Right ventricle myocardium inferior (tissue), 1 donor: ENCODE measurements at places on chromosomes 3 and 15. TPM values are rescaled to one million over a fixed set of nuclear protein-coding genes. Genes with fewer than 3 reads are reported as not detected.

DNA sequence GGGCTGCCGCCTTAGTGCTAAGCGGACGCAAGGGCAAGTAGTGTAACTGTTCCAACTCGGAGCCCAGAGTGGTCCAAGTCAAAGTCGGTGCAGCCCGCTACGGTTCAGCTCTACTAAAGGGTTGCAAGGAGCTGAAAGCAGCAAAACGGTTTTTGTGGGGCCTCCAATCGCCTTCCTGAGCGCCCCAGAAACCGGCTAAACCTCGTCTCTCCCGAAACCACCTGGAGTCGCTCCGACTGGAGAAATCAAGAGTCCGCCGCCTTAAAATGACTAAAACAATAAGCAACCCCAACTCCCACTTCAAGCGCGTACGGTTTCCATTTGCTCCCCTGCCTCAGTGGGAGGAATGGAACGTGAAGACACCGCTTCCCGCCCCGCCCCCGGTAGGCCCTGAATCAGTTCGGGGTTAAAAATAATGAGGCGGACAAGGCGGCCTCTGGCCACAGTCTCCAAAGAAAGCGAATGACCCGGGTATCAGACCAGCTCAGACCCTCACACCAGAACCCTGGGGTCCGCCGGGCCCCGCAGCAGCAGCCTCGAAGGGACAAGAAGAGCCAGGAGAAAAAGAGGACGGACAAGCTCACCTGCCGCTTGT, 401 bp downstream of the SEC11A start:
- DNase-seq, result no peak

DNA sequence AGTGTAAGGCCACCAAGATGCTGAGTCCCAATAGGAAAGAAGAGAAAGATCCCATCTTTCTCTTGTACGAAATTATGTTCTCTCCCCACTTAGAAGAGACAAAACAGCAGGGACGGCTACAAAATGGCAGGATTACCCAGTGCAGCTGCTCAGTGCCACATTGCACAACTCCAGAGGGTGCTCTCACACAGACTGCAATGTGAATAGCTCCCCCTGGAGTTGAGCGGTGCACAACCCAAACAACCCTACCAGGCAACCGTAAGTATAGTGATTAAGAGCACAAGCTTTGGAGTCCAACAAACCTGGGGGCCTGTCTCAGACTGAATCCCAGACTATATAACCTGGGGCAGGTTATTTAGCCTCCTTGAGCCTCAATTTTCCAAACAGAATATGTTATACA, 3.1 kb upstream of the BHLHE40 start:
- no peak for DNase-seq

- no peak for DNase-seq
These were observed 18.0 kb downstream of the ETV5 start for GRCh38 chr3:186090901-186091300.

DNA sequence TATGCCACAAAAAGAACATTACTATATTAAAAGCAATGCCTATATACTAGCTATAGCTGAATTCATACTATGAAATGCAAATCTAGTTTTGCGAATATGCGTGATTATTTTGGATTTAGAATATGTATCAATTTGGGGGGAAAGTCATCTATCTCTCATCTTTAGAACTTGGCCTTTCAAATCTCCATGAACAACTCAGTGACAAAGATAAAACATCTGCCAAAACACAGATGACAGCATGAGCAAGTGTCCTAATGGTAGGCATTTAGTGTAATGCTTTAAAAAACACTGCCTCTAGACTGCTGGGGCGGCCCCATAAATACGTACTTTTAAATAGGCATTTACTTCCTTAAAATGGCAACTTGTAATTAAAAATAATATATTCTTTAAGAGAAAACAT, 2.7 kb downstream of the CD47 start:
- no peak for DNase-seq

DNA sequence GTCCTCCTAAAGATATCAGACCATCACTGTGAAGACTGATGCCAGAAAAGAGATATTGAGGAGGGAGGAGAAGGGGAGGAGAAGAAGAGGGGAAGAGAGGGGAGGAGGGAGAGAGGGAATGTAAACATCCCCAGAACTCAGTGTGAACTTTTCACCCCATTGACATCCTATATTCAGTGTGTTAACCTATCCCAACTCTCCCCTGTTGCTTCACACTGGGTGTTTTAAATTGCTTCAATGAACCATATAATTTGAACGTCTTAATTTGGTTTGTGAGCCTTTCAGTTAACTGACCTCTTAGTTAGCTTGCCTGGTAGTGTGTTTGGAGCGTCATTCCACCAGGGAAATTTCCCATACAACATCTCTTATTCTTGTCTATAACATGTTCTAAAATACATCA, 29.8 kb upstream of the PTPRG start:
- no peak for DNase-seq

DNA sequence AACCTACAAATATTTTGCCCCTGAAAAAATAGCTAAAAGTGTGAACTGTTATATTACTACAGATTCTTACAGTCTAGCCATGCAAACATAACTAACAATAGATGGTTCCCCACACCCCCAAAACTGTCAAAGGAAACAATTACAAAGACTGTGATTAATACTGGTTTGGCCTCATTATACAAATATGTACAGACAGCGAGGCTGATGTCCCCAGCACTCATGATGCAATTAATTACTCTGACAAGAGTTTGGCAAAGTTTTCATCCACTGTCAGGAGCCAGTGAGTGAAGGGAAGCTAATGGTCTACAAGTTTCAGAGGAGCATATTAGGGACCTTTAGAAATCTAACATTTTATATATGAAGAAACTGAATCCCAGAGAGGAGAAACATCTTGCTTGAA, 61.0 kb downstream of the HMG20A start:
- no peak for DNase-seq

DNA sequence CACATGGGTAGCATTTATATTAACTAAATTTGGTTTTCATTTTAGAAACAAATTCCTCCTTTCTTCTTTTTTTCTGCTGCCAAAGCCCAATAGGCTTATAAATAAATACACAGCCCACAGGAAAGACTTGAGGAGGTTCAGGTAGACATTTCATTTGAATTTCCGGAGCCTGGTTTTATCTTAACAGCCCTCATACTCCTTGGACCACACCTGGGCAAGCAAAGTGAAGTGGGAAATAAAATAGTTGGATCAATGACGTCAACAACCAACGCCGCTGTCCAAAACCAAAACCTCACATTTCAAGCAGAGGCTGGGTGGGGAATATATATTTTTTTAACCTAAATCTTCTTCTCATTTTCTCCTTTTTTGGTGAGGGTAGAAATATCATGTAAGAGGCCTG, 53.2 kb downstream of the RFTN1 start:
- DNase-seq, result no peak

- DNase-seq, result no peak
These were observed 36.1 kb upstream of the MYO5C start for GRCh38 chr15:52331490-52332240.

DNA sequence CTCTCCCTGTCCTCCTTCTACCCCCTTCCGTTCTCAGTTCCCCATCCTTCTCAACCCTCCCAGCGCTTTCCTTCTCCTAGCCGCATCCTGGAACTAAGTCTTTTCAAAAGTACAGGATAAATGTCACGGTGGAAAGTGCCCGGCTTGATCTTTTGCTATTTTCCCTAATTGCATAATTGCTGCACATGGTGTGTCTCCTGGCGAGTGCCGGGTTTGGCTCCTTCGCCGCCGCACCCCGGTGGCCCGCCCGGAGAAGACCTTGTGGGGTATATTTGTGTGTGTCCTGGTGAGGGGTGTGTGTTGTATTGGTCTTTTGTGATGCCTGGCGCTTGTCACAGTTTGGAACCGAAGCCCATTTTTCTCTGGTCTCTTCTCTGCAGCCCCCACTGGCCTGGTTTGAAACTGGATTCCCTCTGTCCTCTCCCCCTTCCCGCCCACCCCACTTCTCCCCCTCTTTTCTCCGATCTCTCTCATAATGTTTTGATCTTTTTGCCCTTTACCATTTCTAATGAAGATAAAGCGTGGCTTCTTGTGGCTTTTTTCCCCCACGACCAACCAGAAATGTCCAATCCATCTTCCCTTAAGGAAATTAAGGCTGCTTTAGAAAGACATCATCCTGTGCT, 692 bp downstream of the UBE2E2 start:
- DNase-seq, result no peak

DNA sequence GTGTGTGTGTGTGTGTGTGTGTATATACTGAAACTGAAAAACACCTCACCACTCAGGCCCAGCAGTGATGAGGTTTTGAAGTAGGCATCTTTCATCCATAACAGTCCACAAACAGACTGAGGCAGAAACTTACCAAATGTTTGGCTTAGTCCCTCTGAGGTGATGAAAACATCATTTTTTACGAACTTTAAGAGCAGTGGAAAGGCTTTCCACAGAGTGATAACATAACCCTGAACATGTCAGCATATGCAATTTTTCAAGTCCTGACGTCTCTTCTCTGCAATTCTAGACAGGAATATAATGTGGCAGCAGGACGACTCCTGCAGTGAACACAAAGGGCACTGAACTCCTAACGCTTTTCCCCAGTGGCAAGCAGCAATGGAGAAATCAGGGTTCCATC, 247.0 kb upstream of the THBS1 start:
- DNase-seq, result no peak

Gene SCG3
- not detected for total RNA-seq
